BE2C (cell line): ENCODE measurements at places on chromosomes 3 and 15.

GRCh38 chr3:194306109-194306686, 44.9 kb downstream of the CPN2 start:
- DNase-seq = no peak

DNA sequence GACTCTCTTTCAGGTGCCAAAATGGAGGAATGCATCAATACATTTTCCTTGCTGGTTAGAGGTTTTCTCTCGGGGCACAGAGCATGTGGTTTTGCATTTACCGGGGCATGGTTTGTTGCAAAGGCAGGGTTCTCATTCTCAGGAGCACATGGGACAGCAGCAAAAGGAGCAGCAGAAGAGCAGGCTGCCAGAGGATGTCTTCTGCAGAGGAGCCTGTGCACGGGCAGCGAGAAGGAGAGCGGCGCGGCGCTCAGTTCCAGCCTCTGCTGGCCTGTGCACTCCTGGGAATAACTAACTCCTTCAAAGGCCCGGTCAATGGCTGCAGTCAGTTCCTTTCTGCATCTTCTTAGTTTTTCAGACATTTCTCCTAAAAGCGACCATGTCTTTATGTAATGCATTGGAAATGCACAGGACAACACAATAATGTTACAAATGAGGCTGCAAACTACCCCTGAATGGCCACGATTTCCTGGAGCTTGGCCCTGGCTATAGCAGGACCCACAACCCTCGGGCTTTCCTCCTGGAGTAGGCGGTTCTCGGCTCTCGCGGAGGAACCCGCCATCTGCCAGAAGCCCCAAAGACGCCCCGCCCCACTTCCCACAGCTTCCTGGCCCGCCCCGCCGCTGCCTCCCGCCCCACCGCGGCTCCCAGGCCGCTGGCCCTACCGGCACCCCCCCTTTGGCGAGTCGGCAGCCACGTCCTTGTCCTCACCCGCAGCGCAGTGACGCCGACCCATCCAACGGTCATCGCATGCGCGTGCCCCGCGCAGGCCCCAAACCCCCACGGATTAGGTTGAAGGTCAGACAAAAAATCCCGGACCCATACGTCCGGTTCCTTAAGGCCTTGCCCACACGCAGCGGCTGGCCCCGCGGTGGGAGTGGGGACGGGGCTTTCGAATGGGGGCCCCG, at the start of gene C3orf62:
TSS of gene C3orf62 (minus strand) at position 758 of the 908 bp plus-strand sequence. CDS start at position 398, 360 bp downstream.
- peak; percentile 82 for DNase-seq

DNA sequence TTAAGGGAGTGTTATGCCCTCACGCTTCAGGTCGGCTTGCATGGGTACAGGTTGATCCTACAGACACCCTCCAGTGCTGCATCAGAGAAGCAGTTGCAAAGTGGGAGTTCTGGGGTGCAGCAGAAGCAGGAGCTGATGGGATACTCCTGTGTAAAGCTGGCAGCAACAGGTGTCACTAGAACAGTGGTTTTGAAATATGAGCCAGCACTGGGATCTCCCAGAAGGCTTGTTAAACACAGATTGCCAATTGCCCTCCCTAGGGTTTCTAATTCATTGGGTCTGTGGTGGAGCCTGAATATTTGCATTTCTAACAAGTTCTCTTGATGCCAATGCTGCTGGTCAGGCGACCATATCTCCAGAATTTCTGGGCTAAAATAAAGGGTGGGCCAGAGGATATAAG, 350.4 kb downstream of the CLSTN2 start:
- DNase-seq = no peak

- DNase-seq = no peak
Measured at GRCh38 chr3:129795186-129796010, 98.1 kb downstream of the TMCC1 start.

DNA sequence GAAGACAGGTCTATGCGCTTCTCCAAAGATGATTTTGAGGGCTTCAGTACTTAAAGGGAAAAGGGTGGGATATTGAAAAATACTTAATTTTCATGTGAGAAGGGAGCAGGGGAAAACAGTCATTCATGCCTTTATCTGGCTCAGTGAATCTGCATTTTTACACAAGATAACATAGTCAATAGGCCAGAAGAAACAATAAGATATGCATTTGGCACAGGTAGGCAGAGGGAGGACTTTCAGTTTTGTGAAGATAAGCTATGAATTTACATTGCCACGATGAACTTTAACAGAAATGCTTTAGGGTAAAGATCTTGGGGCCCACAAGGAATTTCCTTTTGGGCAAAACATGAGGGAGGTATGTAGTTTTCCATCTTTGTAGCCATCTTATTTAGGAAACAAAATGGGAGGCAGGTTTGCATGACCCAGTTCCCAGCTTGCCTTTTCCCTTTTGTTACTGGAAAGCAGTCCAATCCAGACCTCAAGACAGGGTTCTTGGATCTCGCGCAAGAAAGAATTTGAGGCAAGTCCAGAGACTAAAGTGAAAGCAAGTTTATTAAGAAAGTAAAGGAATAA, 504.2 kb downstream of the IGSF11 start:
- DNase-seq = no peak

DNA sequence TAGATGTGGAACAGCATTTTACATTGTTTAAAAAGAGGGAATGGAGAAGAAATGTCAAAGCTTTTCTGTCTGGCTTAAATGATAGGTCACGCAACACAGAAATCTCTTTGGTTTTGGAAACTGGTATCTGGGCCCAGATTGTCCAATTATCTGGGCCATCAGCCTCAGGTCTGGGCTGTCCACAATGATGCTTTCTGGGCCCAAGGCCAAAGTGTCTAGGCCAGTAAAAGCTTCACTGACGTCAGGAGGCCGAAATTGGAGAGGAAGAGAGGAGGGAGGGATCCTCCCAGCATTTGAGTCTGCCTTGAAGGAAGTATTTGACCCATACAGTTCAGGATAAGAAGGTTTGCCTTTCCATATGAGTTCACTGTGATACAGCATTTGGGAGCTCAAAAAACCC, 60.7 kb upstream of the ALDH1A3 start:
- peak; percentile 61 for DNase-seq

DNA sequence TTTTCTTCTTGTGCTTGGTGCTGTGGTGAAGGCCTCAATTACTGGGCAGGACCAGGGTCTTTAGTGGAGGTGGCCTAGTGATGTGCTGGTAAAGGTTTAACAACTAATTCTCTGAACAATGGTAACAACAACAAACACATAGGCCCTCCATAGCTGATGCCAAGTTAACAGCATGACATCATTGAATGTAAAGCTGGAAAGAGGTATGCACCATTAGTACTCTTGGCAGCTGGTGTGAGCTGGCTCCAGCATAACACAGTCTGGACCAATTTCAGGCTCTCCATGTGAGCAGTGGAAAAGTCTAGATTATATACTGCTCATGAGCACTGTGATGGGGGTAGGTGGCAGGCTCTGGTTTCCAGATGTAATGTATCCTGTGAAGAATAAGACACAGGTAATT, 61.8 kb downstream of the SLC7A14 start:
- no peak for DNase-seq

DNA sequence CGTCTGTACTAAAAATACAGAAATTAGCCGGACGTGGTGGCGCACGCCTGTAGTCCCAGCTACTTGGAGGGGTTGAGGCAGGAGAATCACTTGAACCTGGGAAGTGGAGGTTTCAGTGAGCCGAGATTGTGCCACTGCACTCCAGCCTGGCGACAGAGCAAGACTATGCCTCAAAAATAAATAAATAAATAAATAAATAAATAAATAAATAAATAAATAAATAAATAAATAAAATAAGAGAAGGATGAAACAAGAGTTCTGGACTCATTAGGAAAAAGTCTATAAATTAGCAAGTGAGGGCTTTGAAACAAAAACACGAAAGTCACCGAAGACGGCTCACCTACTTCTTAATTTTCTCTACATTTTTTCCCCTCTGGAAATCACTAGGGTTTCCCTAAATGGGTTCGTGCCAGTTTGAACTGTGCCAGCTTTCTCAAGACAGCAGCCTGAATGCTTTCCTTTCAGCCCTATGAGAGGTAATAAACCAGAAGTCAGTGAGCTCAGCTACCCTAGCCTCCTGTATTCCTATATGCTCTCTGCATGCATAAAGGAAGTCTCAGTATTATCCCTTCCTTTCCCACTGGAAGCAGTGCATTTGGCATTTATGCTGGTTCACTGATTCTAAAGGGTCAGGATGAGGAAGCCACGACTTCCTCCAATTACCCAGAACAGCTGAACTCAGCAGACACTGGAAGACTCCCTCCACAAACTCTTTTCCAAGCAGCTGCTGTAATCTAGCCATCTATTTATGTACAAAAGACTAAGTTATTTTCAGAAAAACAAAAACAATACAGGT, 266.9 kb downstream of the ZBBX start:
- DNase-seq = no peak

DNA sequence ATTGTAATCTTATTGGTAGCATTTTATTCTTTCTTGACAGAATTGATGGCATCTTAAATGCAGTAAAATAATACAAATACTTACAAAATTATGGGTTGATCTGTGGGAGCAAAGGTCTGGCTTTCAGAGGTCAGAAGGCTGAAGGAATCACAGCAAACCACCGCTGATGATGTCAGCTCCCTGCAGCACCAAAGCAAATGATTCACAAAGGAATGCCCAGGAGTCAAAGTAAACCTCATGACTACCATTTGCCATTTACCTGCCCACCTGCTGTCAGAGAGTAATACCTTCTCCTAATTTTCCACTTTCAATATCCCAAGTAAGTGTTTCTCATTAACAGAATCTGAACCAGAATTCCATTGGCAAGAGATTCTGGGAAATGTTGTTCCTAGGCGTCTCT, 46.1 kb downstream of the CPA3 start:
- DNase-seq = no peak

- DNase-seq = no peak
Measured at GRCh38 chr15:44101944-44102343, 93.1 kb downstream of the FRMD5 start.

GRCh38 chr15:96343113-96344059, 12.9 kb downstream of the NR2F2 start:
- DNase-seq = no peak

DNA sequence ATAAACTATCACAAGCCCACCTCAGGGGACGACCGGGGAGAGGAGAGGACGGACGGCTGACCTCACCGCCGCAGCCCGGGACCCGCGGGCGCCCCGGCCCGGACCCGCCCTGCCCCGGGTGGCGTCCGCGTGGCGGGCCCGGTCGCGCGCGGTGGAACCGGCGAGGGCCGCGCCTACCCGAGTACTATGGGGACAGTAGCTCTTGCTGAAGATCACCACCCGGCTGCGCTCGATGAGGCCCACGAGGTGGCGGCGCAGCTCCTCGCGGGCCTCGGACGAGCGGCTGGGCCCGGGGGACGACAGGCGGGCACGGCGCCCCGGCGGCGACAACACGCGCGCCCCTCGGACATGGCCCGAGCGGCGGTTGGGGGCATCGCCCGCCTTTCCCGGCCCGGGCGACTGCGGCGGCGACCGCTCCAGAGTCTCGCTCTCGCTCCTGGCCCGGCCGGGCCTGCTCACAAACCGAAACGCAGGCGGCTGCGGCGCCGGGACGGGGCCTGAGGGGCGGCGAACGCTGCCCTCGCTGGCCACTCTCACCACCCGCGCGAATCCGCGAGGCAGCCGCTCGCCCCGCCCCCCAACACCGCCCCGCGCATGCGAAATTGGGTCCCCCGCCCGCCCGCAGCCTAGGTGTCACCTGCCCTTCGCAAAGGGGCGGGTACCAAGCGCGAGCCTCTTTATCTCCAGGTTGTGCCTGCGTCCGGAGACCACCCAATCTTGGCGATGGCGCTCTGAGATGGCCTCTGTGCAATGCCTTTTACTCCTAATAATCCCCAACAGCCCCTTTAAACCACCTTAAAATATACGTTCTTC, at the start of gene TXNRD3:
TSS of gene TXNRD3 (minus strand) at position 554 of the 813 bp plus-strand sequence.
- DNase-seq = peak; percentile 82

GRCh38 chr3:5122741-5123706, 932 bp downstream of the ARL8B start:
- no peak for DNase-seq

DNA sequence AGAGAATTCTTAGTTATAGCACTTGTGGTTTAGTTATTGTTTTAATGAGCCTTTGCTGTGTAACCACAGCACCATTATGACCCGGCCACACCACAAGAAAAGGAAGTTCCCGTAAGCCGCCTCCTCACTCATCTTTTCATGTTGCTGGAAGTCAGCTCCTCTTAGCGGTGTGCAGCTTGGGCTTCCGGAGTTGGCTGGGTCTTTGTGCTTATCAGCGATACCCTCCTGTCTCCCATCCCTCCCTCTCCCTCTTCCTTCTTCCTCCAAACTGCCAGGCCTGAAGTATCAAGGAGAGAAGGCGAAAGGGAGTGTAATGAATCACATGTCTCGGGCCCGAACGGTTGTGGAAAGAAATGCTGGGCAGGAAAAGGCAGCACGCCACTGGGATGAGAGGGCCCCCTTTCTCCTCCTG, 353.5 kb downstream of the MCTP2 start:
- DNase-seq = no peak

DNA sequence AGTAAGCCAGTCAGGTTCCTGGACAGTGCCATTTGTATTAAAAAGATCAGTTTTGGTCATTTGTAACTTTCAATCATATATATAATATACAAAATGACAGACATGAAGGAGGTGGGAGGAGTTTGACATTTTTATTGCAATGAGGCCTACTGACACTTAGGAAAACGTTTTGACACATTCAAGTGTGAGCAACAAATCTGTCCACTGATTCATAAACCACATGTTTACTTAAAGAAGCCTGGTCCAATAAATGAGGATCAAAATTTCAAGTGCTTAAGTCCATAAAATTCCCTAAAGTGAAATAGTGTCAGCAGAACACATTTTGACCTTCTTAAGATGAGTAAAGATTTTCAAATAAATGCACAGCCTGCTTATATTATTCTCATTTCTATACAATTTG, 137.3 kb downstream of the MECOM start:
- DNase-seq = no peak

GRCh38 chr3:153182501-153183293, 20.7 kb downstream of the RAP2B start:
- DNase-seq = no peak

DNA sequence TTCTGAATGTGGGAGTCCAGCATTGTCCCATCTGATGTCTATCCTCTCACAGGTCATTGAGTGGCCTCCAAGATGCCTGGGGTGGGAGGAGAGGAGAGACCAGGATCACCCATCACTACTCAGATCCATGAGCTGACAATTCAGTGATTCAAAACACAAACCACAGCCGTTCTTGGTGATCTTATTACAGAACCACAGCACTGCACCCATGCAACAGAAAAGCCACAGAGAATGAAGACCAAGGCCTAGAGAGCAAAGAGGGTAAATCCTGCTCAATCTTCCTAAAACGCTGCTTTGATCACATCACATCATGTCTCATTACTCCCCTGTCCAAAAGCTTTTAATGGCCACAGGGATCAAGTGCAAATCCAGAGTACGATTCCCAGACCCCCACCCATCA, 23.5 kb downstream of the ANP32A start:
- no peak for DNase-seq
